Activated naive CD8-positive, alpha-beta T cell treated with anti-CD3 and anti-CD28 coated beads, Interleukin-2, amount 10 ng/mL, durations not matched to agents 7 days and 5 days (primary cell): ENCODE measurements at places on chromosomes 13 and 19.

DNA sequence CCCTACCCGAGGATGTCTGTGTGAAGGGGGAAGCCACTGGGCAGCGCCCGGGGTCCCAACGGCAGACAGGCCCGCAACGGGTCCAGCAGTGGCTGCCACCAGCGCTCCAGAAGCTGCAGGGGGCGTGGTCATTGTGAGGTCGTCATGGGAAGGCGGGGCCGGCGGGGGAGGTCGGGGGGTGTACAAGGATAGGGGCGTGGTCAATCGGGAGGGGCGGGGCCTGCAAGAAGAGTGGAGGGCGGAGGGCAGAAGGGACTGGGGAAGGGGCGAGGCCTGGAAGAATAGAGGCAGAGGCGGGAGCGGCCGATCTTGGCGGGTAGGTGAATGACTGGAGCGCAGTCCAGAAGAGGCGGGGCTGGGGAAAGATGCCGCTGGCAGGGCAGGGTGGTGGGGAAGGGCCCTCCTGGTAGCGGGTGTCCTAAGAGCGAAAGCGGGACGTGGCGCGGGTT is 4.4 kb downstream of the FUZ start:
- DNase-seq: peak; percentile 86

- DNase-seq: no peak
Observed at GRCh38 chr19:17753976-17754375, 2.7 kb downstream of the FCHO1 start.

DNA sequence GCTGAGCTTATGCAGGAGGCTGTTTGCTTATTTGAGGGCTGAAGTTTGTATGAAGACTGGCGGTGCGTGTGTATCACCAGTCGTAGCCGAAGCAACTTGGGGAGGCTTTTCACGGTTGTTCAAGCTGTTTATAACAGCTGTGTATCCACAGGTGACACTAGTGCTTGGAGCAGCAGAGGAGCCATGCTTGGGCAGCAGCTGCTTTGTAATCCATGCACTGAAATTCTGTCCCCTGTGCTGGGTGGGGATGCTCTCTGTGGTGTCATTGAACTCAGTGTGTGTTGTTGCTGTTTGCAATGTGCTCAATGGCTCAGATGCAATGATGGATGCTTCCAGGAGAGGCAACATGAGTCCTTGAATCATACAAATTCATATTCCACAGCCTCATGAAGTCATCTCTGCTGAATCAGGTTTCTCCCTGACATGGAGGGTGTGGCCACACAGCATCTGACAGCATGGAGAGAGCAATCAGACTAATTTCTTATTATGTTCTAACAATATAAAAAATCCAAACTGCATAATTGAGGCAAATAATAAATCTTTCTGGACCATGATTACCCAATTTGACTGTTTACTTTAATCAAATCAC is 18.8 kb upstream of the GTF3A start:
- DNase-seq: no peak

DNA sequence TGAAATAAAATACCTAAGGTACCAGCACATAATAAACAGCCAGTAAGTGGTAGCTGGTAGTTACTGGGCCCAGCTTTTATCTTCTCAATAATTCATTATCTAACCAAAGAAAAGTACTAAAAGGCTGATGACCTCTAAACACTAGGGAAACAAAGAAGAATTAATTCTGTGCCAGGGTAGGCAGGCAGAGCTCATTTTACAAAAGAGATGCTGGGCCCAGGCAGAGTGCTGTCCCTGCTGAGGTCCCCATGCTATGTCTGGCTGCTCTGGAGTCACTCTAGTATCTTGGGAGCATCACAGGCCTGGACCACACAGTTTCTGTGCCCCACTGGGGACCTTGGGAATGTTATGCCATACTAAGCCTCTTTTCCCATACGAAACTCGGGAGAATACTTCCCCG is 18.2 kb downstream of the ZNF507 start:
- no peak for DNase-seq

GRCh38 chr13:110470272-110471009 is 91.1 kb downstream of the RAB20 start:
- DNase-seq: no peak

DNA sequence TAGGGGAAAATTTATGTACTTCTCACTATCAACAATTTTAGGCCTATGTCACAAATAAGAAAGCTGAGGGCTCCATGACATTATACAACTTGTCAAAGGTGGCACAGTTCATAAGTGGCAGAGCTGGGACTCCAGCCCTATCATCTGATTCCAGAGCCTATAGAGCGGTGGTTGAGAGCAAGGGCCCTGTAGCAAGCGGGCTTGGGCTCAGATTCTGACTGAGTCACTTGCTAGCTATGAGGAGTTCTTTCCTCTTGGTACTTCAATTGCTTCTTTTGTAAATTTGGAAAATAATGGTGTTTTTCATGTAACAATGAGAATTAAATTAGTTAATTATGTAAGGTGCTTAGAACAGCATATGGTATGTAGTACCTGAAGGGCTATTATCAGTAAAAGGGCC is 28.7 kb upstream of the FAM216B start:
- no peak for DNase-seq

GRCh38 chr13:112759053-112759452 is 69.2 kb downstream of the ATP11A start:
- DNase-seq: no peak

GRCh38 chr13:83883061-83883523 is 818 bp upstream of the SLITRK1 start:
- no peak for DNase-seq

DNA sequence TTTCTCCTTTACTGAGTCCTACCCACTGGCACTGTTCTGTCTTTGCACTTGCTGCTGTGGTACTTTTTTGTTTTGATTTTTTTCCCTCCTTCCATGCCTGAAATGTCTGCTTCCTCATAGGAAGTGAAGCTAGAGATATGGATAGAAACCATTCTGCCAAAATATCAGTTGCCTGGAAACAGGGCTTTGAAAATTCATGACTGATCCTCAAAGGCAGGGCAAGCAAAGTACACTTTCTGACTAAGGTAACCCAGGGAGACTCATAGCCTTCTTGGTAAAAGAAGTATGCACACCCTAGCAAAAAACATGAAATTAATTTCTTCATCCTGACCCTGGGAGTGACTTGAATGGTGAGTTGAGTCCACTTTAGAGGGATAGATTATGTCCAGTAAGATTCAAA is 329.8 kb downstream of the MYO16 start:
- no peak for DNase-seq

DNA sequence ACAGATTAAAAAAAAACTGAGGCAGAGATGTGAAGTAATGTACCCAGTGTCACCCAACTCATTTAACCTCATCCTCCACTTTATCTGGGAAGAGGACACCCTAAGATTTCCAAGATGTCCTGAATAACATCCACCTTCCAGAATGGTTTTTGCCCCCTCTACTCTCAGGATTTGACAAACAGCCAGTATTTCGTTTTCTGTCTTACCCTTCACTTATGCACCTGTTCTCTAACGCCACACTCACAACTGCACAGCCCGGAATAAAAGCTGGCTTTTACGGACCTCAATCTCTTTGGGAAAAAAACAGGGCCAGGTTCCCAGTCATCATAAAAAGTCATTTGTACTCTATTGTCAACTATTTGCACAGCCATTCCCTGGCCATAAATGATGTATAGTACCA is 21.2 kb upstream of the CEACAM6 start:
- DNase-seq: no peak

- DNase-seq: no peak
Observed at GRCh38 chr13:34044660-34045080, 226.7 kb downstream of the RFC3 start.

DNA sequence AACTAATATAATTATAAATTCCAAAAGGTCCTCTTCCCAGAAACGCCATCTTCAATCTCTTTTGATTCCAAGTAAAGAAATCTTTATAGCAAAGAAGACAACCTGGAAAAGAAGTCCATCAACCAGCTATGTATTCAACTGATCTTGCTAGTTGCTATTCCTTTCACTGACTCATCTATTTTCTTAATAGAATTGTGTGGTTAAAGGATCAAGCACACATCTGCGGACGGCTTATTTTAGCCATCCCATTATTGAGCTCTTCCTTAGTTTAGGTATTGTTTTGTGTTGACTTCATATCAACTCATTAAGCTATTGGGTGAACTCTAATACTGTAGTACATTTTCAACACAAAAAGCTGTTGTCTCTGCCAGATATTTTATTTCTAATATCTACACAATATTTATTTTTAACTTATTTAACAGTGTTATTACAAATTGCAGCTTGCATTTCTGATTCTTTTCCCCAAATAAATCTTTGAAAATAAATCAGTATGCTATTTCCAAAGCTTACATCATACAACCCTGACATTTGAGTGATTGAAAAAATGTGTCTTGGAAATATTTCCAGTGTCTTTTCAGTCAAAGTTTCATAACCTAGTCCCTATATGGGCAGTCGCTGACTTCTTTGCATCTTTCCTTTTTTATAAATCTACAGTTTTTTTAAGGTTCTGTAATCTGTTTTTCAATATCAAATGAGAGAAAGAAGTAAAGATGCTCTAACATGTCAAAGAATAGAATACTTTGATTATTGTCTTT is 158.8 kb upstream of the SPRY2 start:
- DNase-seq: no peak

DNA sequence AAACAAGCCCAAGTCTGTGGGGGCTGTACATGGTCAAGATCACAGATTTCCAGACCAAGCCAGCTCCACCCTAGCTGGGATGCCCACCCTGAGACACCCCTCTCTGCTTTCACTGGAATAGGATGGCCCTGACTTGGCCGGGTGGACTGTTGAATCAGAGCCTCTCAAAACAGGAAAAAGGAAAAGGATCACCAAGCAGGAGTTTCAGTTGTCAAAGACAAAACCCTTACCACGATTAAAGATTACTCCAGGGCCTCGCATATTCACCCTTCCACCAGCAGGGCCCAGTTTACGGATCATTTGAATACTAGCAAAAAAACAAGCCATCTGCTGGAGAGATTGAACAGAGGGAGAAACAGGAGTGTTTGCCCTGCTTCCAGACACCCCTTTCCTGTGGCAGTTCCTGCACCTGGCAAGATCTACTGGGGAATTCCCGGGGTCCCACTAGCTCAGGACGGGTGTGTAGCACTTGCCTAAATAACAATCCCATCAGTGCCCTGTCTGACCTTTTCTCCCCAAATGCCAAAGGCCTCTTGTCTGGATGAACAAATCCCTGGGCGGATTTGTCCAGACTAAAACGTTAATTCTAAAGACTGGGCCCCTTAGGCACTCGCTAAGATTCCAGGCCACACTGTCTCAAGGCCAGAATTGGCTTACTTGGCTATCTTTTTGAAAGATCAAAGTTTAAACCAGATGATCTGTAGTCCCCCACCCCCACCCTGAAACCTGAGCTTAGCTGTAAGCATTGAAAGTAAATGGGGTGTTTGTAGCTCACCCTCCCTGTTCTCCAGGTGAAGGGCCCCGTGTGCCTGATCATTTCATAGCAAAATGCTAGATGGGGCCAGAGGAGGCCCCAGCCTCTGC is 38.4 kb downstream of the ACTN4 start:
- no peak for DNase-seq

GRCh38 chr19:940591-941291 is 14.9 kb downstream of the ARID3A start:
- DNase-seq: peak; percentile 64

DNA sequence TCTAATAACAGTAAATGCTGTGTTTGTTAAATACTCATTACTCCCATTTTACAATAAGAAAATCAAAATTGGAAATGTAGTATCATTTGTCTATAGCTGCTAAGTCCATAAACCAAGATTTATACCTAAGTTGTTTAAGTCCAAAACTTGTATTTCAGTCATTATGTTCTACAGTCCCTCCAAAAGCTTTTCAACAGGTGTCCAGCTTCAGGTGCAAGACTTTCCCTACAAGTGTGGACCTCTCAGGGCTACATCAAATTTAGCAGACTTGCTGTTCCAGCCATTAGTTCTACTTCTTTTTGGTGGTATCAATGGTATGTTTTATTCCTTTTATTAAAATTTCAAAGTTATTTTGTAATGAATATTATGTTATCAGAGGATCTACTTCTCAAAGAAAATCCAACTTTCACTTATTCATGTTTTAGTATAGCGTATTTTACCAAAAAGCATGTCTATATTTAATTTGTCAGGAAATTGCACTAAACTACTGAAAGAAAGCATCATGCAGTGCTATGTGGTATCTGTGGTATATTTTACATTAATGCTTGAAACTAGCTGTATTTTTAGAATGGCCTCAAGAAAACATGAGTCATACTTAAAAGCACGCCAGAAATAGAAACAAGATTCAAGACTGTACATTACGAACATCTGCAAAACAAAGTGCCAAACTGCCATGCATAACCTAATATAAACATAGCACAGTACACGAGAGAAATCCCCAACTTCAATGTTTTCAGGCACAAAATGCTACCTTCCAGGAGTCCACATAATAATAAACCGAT is 44.5 kb downstream of the VWA8 start:
- DNase-seq: no peak

GRCh38 chr13:51828730-51829567 is 16.0 kb downstream of the TMEM272 start:
- DNase-seq: no peak

DNA sequence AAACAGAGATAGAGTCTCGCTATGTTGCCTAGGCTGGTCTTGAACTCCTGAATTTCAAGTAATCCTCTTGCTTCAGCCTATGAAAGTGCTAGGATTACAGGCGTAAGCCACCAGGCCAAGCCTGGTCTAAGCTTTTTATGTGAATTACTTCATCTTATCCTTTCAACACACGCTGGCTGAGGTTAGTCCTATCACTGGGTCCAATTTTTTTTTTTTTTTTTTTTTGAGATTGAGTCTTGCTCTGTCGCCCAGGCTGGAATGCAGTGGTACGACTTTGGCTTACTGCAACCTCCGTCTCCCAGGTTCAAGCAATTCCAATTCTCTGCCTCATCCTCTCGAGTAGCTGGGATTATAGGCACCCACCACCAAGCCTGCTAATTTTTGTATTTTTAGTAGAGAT is 10.4 kb downstream of the MYO1F start:
- no peak for DNase-seq

DNA sequence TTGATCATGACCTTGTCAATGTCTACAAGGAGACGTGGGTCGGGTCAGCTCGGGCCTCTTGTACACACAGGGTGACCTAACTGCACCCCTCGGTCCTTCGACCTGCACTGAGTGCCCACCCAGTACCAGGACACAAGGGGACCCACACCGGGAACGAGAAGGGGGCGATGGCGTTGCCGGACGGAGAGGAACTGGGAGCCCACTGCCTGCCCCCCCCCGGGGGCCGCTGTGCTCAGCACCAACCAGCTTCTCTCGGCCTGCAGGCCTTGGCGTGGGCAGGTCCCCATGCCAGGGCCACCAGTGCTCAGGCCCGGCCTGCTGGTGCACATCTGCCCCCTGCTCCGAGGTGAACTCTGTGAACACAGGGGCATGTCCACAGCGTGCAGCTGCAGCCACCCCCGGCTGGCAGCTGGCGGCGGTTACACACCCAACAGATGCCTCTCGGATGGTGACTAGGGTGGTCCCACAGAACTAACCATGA is 14.1 kb downstream of the CFD start:
- DNase-seq: no peak
